Lower lobe of right lung (tissue), 2 donors: ENCODE measurements at places on chromosomes 2 and 18.

DNA sequence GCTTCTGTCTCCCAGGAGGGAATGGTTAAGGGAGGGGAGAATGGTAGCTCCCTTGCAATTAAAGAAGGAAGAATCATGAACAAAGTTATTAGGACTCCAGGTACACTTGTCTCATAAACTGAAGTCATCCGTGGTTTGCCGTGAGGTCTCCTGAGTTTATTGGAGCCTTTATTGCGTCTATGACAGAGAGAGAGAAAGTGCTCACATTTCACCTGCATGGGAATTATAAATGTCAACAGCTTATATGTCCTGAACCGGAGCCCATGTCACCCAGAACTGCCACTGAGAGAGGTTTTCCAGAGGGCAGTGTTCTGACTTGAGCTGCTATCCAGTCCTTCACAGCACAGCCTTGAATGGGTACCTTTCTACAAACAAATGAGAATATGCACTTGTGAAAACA, 104.3 kb downstream of the STPG4 start:
- DNase-seq: no peak

GRCh38 chr2:101843048-101843447, 145.5 kb downstream of the MAP4K4 start:
- DNase-seq: no peak

- DNase-seq: no peak
Observed at GRCh38 chr18:274313-274712, 6.5 kb upstream of the THOC1 start.

- no peak for DNase-seq
Observed at GRCh38 chr2:204664708-204665121, 119.4 kb downstream of the PARD3B start.

DNA sequence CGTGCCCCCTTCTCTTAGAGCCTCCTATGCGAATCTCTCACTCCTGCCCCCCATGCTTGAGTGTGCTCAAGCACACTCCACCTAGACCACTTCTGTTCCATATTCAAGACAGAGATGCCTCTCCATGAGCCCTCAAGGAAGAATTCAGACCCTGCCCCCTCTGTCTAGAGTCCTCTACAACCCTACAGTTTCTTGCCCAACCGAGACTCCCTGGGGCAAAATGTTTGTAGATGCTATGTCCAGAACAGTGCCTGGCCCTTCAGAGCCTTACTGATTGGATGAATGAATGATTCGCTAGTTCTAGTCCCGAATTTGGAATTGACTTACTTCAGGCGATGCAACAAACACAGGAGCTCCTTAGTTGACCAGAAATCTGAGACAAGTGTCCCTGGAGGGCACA, 8.7 kb downstream of the APCDD1 start:
- no peak for DNase-seq

GRCh38 chr2:224882291-224883171, 159.7 kb downstream of the DOCK10 start:
- DNase-seq: no peak
